T-helper 2 cell treated with Interferon-gamma antibody and Interleukin-4, amounts not matched to agents 5 μg/mL and 100 μg/mL, for 36 hours (primary cell): ENCODE measurements at places on chromosomes 6 and 20.

GRCh38 chr6:30686908-30687658, 638 bp upstream of the PPP1R18 start:
- H3K27ac ChIP-seq, result peak overlapping the region; percentile 93
- peaks cover 40% of the 10 kb centered on the region for H3K4me1 ChIP-seq
- H3K4me3 ChIP-seq, result peak overlapping the region; percentile 96
- H3K27me3 ChIP-seq, result no peaks in the 10 kb centered on the region
- peaks cover 47% of the 10 kb centered on the region for H3K36me3 ChIP-seq

GRCh38 chr20:21874127-21874526, 168.7 kb downstream of the PAX1 start:
- no peak overlapping the region for H3K4me3 ChIP-seq
- no peaks in the 10 kb centered on the region for H3K4me1 ChIP-seq
- no peak for DNase-seq
- H3K36me3 ChIP-seq, result no peaks in the 10 kb centered on the region
- no peaks in the 10 kb centered on the region for H3K27me3 ChIP-seq

- H3K4me3 ChIP-seq, result no peak overlapping the region
- H3K27me3 ChIP-seq, result no peaks in the 10 kb centered on the region
- H3K4me1 ChIP-seq, result peaks cover 33% of the 10 kb centered on the region
- no peak overlapping the region for H3K27ac ChIP-seq
- peaks cover 37% of the 10 kb centered on the region for H3K36me3 ChIP-seq
Measured at GRCh38 chr20:41476446-41476845, 109.8 kb upstream of the EMILIN3 start.

DNA sequence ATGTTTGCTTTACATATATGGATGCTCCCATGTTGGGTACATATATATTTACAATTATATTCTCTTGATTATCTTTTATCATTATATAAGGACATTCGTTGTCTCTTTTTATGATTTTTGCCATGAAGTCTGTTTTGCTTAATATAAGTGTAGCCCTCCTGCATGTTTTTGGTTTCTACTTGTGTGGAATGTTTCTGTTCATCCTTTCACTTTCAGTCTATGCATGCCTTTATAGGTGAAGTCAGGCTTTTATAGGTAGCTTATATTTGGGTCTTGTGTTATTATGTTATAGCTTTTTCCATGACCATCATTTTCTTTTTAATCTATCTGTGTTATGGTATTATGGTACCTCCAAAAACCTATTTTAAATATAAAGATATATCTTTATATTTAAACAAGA, 612.5 kb upstream of the HS3ST5 start:
- DNase-seq, result no peak
- no peaks in the 10 kb centered on the region for H3K4me1 ChIP-seq
- no peak overlapping the region for H3K27ac ChIP-seq
- no peaks in the 10 kb centered on the region for H3K27me3 ChIP-seq

- peaks cover 57% of the 10 kb centered on the region for H3K27me3 ChIP-seq
- peak overlapping the region; percentile 9 for H3K27ac ChIP-seq
Measured at GRCh38 chr20:43925215-43925614, 10.6 kb downstream of the TOX2 start.

- no peaks in the 10 kb centered on the region for H3K27me3 ChIP-seq
- H3K27ac ChIP-seq, result no peak overlapping the region
- H3K36me3 ChIP-seq, result no peaks in the 10 kb centered on the region
- no peaks in the 10 kb centered on the region for H3K4me1 ChIP-seq
- no peak for DNase-seq
Measured at GRCh38 chr20:57309544-57310115, 20.0 kb upstream of the SPO11 start.

GRCh38 chr20:59785986-59786795, 147.2 kb downstream of the SYCP2 start:
- no peak overlapping the region for H3K4me3 ChIP-seq
- no peak for DNase-seq
- no peaks in the 10 kb centered on the region for H3K4me1 ChIP-seq
- H3K27me3 ChIP-seq, result peaks cover 2% of the 10 kb centered on the region
- no peaks in the 10 kb centered on the region for H3K36me3 ChIP-seq
